Adipocyte (in vitro differentiated cells): ENCODE measurements at places on chromosomes 11 and 22.

DNA sequence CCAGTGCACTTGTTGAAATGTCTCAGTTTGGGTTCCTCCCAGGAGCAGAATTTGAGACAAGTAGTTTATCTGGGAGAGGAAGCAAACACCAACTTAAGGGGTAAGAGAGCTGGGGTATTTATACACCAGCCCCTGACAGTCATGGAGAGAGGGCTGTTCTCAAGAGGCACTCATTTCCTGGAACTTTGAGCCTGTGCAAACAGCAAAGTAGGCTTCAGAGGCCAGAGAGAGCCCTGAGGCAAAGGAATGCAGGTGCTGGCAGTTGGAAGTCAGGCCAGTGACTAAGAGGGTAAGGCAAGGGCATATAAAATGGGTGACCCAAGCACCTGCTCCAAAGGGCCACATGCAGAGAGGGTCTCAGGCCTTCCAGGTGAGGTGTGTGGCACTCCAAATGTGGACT is 16.1 kb downstream of the MS4A18 start:
- DNase-seq = no peak

DNA sequence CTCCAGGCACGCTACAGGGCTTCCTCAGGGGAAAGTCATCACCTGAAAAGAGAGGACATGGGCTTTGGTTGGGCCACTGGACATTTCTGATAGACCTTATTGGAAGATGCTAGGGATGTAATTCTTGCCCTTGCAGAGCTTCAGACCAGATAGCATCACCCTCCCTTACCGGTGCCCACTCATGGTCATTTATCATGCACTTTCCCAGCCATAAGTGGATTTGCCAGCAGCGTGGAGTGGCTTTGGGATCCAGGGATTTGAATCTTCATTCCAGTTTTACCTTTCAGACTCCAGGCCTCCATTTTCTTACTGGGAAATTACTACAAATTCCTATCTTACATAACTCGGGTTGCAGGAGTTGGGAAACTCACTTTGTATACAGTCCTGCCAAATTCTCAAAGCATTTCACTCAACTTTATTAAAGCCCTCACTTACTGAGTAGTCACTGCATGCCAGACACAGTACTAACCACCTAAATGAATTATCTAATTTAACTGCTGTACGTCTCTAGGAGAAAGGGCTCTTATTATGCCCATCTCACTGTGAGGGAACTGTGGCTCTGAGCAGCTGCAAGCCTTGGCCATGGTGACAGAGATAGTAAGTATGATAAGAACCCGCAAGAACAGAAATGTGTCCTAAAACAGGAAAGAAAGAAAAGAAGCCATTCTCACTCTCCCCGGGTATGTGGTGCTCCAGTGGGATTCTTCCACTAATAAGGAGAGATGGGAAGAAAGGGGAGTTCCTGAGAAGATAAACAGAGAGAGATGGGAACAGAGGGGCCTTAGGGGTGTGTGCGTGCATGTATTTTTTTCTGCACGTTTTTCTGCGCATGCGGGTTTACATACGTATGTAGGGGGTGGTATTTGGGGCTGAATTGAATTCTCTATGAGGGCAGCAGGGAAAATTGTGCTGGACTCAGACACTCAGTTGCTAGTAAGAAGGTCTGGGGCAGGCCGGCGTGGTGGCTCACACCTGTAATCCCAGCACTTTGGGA is 9.7 kb downstream of the CHRM1 start:
- no peak for DNase-seq

GRCh38 chr11:95453616-95454171 is 222.7 kb upstream of the SESN3 start:
- DNase-seq = no peak

DNA sequence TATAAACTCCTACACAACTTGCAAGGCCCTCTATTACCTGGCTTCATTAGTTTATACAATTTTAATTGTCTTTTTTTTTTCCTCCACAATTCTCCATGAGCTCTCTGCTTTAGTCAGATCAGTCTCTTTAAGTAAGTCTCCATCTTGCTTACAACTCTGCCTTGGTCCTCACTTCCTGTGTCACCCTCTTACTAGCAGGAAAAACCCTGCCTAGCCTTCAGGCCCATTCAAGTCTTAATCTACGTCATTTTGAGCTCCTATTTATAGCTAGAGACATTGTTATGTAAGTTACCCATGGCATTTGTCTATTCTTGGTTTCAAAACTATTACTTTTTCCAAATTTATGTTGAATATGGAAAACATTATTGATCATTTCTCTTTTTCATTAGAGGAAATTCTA is 177.4 kb downstream of the SBF2 start:
- no peak for DNase-seq

DNA sequence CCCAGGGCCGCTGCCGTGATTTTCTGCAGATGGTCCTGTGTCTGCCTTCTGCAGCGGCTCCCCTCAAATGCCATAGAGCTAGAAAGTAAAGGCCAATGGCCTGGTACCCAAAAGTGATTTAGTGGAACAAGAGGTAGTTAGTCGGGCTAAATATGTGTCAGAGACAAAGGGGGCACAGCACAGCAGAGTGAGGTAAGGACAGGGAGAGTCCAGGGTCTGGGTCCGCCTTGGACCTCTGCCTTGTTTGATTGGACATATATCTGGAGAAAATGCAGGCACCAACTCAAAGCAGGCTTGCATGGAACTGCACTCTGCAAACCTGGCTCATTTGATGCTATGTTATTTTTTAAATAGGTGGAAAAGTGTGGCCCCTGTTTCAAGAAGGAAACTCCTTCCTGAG is 249.6 kb upstream of the B3GAT1 start:
- no peak for DNase-seq
